ENCODE measurements at places on chromosomes 7 and 10.

DNA sequence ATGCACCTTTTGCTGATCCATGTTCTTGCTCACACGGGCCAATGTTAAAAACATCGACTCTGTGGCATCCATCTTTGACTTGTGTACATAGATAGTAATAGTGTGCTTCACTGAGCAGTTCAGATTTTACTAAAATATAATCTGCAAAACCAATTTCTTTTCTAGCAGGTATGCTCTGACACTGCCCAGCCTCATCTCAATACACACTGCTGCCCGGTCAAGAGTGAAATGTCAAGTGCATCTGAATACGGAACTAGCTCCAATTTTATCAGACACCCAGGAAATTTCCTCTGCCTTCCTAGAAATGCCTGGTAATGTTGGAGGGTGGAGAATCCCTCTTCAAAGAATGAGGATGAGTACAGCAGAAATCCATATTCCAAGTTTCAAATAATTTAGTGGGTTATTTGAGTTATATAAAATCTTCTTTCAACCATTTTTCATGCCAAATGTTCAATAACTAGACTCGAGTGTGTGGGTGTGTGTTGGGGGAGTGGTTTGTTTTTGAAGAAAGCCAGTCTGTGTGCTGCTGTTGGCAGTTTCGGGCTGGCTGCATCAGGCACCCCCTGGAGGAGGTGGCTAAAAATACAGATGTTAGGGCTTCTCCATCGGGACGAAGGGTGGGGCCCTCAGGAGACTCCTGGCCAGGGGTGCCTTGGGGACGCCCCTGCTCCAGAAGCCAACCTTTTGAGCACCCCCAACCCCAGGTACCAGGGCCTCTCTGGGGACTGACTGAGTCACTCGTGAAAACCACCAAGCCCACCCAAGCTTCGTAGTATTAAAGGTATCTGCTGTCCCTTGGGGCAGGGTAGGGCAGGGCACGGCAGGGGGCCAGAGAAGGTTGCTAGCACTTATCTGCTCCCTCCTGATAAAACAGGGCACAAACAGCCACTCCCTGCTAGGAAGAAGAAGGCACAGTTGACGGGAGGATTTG lies 15.4 kb downstream of the CTBP2 start:
- no peak for DNase-seq

DNA sequence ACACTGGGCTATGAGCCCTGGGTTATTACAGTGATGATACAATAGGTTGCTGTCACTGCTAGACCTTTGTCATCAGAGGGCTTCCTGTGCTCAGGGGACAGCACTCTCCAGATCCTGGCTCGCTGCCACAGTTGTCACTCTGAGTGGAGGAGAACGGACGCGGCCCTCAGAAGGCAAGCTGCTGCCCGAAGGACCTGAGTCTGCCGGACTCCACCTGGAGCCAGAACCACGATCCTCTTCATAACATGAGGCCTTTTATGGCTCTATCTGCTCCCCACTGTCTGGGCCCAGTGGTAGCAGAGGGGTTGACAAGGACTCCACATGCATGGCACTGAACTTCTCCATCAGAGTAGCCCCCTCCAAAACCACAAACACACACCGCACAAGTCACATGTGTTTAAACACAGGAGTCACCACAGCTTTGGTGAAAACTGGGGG lies 94.7 kb upstream of the EFCAB10 start:
- DNase-seq: no peak

DNA sequence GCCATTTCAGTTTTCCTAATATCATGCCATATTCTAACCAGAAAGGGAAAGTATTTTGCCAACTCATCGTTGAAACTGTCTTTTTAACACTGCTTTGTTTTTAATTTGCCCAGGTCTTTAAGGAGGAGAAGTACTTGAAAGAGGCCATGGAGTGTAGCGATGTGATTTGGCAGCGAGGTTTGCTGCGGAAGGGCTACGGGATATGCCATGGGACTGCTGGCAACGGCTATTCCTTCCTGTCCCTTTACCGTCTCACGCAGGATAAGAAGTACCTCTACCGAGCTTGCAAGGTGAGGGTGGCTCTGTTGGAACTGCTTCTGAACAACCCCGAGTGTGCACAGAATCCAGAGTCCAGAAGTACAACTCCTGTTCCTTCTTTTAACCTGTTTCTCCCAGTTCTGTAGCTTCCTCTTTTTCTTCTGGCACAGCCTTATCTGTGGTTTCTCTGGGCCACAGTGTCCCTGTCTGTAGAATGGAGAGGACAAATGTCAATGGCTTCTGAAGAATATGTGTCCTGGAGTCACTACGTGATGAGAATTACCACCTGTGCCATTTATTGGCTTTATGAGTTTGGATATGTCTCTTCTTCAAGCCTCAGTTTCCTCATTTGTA lies 60.1 kb downstream of the LANCL2 start:
- no peak for DNase-seq

DNA sequence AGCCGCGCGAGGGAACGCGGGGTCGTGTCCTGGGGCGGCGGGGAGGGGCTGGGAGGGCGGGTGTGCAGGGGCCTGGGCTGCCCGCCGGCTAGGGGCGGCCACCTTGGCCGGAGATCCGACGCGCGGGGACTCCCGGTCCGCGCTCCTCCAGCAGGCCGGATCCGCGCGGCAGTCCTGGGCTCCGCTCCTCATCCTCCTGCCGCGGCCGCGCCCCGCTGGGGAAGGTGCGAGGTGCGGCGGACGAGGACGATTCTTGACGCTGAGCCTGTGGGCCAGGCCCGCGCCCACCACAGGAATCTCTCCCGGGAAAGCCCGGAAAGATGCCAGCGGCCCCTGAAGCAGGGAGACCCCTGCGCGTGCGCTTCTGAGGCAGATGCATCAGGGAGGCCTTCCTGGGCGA lies 6.6 kb upstream of the OGDHL start:
- DNase-seq: no peak

Measured in NCI-H1694 (cell line).